GM23248 (cell line): ENCODE measurements at places on chromosomes 13 and 19. TPM values are rescaled to one million over a fixed set of nuclear protein-coding genes. Genes with fewer than 3 reads are reported as not detected.

The SRRM5 gene
- total RNA-seq: not detected in 2 replicates

The FAM216B gene
- not detected in 2 replicates for total RNA-seq

DNA sequence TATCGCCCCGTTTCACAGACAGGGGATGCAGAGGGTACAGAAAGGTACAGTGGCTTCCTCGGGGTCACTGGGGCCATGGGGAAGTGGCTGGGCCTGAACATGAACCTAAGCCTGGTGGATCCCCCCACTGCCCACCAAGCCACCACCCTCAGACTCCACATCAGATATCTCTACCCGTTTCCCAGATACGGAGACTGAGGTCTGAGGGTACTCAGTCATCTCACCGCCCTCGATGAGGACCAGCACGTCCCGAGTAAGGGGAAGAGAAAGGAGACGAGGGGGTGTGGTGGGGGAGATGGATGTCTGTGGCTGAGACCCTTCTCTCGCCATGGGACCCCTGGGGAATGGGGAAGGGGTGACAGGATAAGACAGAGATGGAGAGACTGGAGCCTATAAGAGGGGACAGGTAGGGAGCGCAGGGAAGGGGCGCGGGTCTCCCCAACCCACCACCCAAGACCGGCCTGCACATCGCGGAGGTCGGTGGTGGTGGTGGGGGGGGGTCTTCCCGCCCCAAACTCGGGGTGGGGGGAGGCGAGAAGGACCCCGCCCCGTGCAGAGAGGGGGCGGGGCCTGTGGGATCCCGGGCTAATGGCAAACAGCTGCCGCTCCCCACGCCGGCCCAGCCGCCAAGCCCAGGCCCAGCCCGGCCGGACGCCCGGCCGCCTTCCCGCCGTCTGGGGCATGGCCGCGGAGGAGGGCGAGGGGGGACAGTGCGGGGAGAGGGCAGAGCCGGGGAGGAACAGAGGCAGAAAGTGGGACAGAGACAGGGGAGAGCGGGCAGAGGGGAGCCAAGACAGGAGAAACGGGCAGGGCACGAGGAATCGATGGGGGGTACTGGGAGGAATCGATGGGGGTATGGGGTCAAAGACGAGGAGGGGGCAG, 698 bp downstream of the KANK2 start:
- DNase-seq: peak; percentile 76

GRCh38 chr19:6161271-6161850, 25.9 kb downstream of the ACSBG2 start:
- DNase-seq: peak; percentile 14

DNA sequence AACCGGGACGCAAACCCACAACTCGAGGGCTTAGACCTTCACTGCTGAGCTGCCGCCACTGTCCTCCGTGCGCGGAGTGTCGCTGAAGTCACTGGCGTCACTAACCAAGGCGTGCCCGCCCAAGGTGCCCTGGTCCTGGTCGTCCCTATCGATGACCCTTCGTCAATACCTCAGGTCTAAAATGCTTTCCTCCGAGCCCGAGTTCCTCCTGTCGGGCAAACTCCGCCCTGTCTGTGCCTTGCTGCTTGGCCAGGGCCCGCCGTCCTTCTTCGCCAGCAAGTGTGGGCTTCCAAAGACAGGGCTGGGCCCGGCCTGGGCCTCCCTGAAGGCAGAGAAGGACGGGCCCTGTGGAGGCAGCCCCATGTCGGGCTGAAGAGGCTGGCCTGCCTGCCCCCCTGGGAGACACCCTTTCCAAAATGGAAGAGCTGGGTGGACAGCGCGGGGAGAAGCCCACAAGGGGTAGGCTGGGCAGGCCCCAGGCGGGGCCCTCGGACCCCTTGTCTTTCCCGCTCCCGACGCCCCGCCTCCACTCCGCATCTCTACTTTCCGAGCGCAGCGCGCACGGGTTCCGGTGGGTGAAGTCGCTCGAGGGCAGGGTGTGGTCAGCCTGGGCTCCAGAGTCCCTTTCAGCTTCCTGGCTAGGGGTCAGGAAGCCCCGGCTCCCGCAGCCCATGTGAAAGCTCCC, 13.4 kb downstream of the RB1 start:
- no peak for DNase-seq

- DNase-seq: peak; percentile 26
Measured at GRCh38 chr13:76637641-76638141, 248.5 kb downstream of the KCTD12 start.

- DNase-seq: no peak
Measured at GRCh38 chr13:79812070-79812850, 331.3 kb downstream of the NDFIP2 start.

DNA sequence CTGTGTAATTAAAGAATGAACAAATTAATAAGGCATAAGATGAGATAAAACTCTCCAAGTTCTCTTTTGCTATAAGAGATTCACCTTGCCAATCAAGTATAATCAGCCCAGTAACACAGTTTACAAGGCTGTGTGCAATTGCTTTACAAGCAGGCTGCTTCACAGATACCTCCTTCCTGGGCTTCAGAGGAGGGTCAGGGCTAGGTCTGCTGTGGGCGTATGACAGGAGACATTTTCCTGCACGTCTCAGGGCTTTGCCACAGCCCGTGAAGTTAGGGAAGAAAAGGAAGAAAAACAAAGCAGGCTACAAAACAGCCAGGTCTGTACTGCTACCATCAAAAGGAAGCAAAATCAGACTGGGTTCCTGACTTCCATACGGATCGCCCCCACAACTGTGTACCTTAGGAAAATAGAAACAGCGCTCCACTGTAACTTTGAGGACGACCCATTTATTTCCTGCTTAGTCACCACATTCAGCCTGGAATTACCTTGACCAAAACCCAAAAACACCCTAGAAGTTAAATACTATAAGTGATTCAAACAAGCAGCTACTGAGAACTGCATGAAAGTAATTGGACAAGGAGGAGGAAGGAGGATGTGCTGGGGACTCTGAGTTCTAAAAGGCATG, 12.4 kb downstream of the EFNB2 start:
- no peak for DNase-seq

DNA sequence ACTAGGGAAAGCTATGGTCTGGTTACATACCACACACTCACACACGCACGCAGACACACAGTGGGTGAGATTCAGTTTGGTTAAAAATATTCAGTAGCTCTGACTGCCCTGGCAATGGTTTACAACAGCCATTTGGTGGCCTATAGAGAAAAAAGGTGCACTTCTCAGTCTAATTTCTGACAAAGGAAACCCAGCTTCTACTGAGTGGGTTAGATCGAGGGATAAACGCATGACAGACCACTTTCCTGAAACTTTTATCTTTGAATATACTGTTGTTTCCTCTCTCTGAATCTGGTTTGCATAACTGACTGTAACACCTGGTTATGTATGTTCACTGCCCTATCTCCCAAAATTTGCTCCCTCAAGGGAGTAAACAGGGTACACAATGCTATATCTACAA, 2.5 kb downstream of the LIG4 start:
- DNase-seq: no peak

GRCh38 chr19:38168637-38169036, 55.4 kb downstream of the DPF1 start:
- DNase-seq: no peak

GRCh38 chr19:11421371-11422098, 2.4 kb upstream of the RGL3 start:
- peak; percentile 32 for DNase-seq

The NEK3 gene
- total RNA-seq: 8.9 and 12.0 TPM in 2 replicates

- DNase-seq: peak; percentile 55
Measured at GRCh38 chr13:32426191-32426989, 1.5 kb downstream of the N4BP2L1 start.

The GRIN2D gene
- 0.54 and 0.76 TPM in 2 replicates for total RNA-seq

- peak; percentile 58 for DNase-seq
Measured at GRCh38 chr13:39038569-39039030, 344 bp downstream of the NHLRC3 start.

GRCh38 chr19:10305139-10305806, 4.3 kb downstream of the ZGLP1 start:
- DNase-seq: peak; percentile 87

DNA sequence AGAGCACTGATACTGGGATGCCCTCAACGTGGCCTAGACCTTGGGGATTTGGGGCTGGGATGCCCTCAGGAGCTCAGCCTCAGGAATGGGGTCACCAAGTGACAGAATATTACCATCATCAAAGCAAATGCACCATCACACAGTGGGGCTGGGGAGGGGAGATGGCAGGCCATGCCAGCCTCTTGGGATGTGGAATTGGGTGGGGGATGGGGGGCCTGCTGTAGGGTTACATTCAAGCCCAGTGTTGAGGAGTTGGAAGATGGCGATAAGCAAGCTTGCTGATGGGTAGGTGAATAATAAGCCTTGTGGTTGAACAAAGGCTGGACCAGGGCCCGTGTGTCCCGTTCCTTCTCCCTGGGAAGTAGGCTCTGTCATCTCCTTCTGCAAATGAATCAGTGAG, 69.1 kb upstream of the GPR12 start:
- DNase-seq: no peak

GRCh38 chr13:111325146-111325890, 4.9 kb downstream of the TEX29 start:
- DNase-seq: no peak

DNA sequence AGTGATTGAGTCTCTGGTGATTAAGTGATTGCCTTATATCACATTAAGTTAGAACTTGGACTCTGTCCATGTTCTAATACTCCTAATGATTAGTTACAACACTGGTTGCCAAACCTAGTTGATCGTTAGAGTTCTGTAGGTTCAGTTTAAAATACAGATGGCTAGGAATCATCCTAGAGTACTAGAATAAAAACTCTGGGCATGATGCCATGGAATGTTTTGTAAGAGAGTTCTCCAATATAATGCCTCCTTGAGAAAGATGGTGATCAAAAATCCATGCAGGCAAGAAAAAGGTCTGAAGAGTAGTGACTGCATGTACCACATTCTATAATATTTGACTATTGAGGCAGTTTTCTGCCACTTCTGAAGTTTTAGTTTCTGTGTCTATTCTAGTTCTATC, 176.3 kb downstream of the GPC5 start:
- peak; percentile 1 for DNase-seq

The ATP4B gene
- not detected in 2 replicates for total RNA-seq

DNA sequence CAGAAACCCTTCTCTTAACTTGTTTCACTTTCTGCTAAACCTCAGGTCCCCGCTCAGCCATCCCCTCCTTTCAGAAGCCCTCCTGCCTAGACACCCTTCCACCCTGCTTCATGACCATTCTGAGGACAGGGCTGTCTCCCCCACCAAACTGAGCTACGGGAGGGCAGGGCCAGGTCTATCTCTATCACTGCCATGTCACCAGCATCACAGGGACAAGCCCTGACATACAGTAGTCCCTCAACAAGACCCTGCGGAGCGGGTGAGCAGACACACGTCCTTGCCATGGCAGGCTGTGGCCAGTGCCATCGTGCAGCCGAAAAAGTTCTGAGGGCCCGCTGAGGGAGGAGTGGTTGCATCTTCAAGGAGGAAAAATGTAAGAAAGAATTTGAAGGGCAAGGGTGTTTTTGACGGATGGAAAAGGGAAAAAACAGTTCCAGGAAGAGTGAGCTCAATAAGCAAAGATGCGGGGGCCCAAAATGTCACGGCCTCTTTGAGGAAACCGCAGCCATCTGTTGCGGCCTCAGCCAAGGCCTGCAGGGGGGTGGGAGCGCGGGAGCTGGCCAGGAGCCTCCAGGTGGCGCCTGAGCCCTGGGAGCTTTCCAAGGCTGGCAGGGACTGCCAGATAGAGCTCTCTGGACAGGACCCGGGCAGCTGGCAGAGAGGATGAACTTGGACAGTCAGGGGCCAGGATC, 8.1 kb downstream of the PTGIR start:
- DNase-seq: peak; percentile 76
